Vagina (tissue), 2 donors: ENCODE measurements at places on chromosomes 2 and 18. TPM values are rescaled to one million over a fixed set of nuclear protein-coding genes. Genes with fewer than 3 reads are reported as not detected.

- DNase-seq, result no peak
- H3K27me3 ChIP-seq, result no peaks in the 10 kb centered on the region
- no peak overlapping the region for H3K4me3 ChIP-seq
- no peak overlapping the region for H3K27ac ChIP-seq
- no peaks in the 10 kb centered on the region for H3K36me3 ChIP-seq
These were observed 5.2 kb upstream of the NCAPH start for GRCh38 chr2:96330407-96330806.

- no peak overlapping the region for H3K27ac ChIP-seq
- H3K4me1 ChIP-seq, result peaks cover 35% of the 10 kb centered on the region
- no peaks in the 10 kb centered on the region for H3K27me3 ChIP-seq
- no peak for DNase-seq
- no peak overlapping the region for H3K4me3 ChIP-seq
These were observed 40.4 kb downstream of the LDLRAD4 start for GRCh38 chr18:13258921-13259320.

GRCh38 chr2:126849991-126850535 is 48.6 kb upstream of the TEX51 start:
- no peaks in the 10 kb centered on the region for H3K4me1 ChIP-seq
- DNase-seq, result peak; percentile 49
- H3K36me3 ChIP-seq, result no peaks in the 10 kb centered on the region

DNA sequence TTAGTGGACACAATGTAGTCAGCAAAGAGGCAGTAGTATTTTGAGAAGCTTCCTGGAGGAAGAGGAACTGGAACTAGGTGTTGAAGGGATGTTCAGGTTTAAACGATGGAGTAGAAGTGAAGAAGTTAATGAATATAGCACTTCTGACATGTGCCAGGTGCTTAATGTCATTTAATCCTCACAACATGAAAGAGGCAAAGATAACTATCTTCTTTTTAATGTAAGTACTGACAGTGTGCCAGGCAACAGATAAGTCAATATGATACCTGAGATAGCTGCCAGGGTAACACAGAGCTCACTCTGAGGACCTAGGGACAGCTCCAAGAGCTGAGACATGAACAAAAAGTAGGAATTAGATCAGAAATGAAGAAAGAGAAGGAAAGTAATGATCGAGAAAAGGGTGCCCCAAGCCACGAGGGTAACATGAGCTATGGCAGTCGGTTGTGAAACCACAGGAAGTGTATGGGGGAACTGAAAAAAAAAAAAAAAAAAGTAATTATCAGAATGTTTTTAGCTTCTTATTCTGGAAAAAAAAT is 140.7 kb downstream of the RNF144A start:
- peaks cover 28% of the 10 kb centered on the region for H3K4me1 ChIP-seq
- no peak overlapping the region for H3K4me3 ChIP-seq
- no peaks in the 10 kb centered on the region for H3K27me3 ChIP-seq
- H3K27ac ChIP-seq, result no peak overlapping the region
- H3K36me3 ChIP-seq, result no peaks in the 10 kb centered on the region

- H3K27me3 ChIP-seq, result no peaks in the 10 kb centered on the region
- H3K36me3 ChIP-seq, result no peaks in the 10 kb centered on the region
- no peak for DNase-seq
- no peak overlapping the region for H3K27ac ChIP-seq
- no peak overlapping the region for H3K4me3 ChIP-seq
- no peaks in the 10 kb centered on the region for H3K4me1 ChIP-seq
These were observed 31.4 kb upstream of the HDAC4 start for GRCh38 chr2:239432174-239432573.

Gene ANKRD12
- total RNA-seq, result 53.5 TPM

Gene OR6B2
- not detected for total RNA-seq

DNA sequence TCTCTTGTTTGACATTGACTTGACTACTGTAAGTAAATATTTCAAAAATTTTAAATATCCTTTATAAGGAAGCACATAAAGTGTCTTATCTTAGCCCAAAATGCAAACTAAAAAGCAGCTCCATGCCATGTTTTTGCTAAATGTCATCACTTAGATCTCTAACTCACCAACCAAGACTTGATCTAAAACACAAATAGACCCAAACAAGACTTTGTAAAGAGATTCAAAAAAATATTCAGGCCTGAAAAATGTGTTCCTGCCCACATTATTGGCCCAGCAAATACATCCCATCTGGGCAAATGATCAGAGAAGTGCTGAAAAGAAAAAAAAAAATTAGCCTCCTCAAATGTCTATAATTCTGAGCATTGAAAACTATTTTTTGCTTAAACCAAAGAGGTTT is 187.6 kb downstream of the MREG start:
- H3K36me3 ChIP-seq, result no peaks in the 10 kb centered on the region
- no peak overlapping the region for H3K4me3 ChIP-seq
- no peaks in the 10 kb centered on the region for H3K4me1 ChIP-seq
- no peak overlapping the region for H3K27ac ChIP-seq
- no peak for DNase-seq

GRCh38 chr2:173654161-173654895 is 299.7 kb downstream of the CDCA7 start:
- H3K4me3 ChIP-seq, result no peak overlapping the region
- H3K27ac ChIP-seq, result peak overlapping the region; percentile 68
- no peak for DNase-seq
- no peaks in the 10 kb centered on the region for H3K27me3 ChIP-seq
- H3K36me3 ChIP-seq, result no peaks in the 10 kb centered on the region

Gene CSRNP3
- 2.7 TPM for total RNA-seq

- H3K36me3 ChIP-seq, result no peaks in the 10 kb centered on the region
- no peak overlapping the region for H3K4me3 ChIP-seq
- no peak for DNase-seq
- H3K27me3 ChIP-seq, result no peaks in the 10 kb centered on the region
- H3K4me1 ChIP-seq, result no peaks in the 10 kb centered on the region
- no peak overlapping the region for H3K27ac ChIP-seq
These were observed 35.5 kb upstream of the TTR start for GRCh38 chr18:31555971-31556747.

DNA sequence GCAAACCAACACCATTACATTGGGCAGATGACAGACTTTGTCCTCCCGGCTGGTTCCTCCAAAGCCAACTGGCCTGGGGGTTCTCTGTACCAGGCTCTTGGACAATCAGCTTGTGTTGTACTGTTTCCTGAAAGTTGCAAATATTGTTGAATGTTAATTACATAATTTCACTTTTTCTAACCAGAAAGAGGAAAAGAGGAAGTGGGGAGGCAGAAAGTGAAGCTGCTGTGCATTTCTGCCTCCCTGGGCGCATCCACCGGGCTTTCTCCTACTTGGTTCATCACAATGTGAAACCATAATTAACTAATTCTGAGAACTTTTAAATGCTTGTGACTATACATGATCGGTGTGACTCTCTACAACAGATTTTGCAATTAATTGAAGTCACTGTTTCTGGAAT is 10.1 kb downstream of the TWIST2 start:
- no peaks in the 10 kb centered on the region for H3K36me3 ChIP-seq
- no peak overlapping the region for H3K4me3 ChIP-seq
- H3K27ac ChIP-seq, result peak overlapping the region; percentile 94
- H3K27me3 ChIP-seq, result no peaks in the 10 kb centered on the region
- DNase-seq, result no peak

Gene L3MBTL4
- total RNA-seq, result 9.6 TPM

- H3K4me1 ChIP-seq, result no peaks in the 10 kb centered on the region
- H3K27me3 ChIP-seq, result no peaks in the 10 kb centered on the region
- DNase-seq, result no peak
- H3K27ac ChIP-seq, result no peak overlapping the region
- H3K4me3 ChIP-seq, result no peak overlapping the region
These were observed 60.7 kb downstream of the CCDC85A start for GRCh38 chr2:56244506-56244905.

DNA sequence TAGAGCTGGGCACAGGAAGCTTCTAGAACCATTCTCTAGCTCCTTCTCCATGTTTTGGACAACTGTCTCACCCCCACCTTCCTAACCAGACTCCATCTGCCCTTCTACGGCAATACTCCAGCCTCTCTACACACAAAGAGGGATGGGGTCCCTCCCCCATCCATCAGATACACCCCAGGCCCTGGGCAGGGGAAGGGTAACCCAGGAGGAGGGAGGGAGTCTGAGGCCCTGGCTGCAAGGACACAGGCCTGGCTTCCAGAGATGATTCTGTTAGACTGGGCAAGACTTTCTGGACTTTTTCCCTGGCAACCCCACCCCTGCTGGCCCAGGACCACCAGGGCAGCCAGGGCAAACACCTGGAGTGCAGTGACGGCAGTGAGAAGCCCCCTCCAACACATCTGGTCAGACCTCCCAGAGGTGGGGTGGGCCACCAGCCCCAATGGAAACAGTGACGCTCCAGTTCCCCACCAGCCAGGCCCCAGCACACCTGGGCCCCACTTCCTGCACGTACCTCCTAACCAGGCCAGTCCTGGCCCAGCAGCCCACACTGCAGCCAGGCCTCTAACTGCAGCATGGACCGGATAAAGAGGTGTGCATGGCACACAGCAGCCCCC is 6.5 kb downstream of the CYP26B1 start:
- peak; percentile 80 for DNase-seq
- H3K36me3 ChIP-seq, result no peaks in the 10 kb centered on the region
- peaks cover 12% of the 10 kb centered on the region for H3K27me3 ChIP-seq
- H3K4me1 ChIP-seq, result peaks cover 51% of the 10 kb centered on the region
- no peak overlapping the region for H3K4me3 ChIP-seq

DNA sequence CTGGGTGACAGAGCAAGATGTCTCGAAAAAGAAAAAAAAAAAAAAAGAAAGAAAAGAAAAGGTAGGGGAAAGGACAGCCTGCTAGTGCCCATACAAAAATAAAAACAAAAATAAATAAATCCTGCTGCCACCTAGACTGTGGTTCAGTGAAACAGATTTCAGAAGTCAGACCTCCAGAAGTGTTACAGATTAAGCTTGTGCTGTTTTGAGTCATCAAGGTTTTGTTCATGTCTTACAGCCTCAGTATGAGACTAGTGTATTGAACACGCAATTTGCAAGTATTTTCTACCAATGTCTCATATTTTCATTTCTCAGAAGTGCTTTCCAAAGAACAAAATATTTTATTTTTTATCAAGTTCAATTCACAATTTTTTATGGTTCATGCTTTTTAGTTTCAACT is 720.4 kb upstream of the GYPC start:
- H3K4me3 ChIP-seq, result no peak overlapping the region
- no peaks in the 10 kb centered on the region for H3K4me1 ChIP-seq
- no peaks in the 10 kb centered on the region for H3K27me3 ChIP-seq
- H3K27ac ChIP-seq, result no peak overlapping the region
- H3K36me3 ChIP-seq, result no peaks in the 10 kb centered on the region

Gene DTNA
- 18.4 TPM for total RNA-seq

Gene POTEJ
- total RNA-seq, result not detected

- H3K36me3 ChIP-seq, result no peaks in the 10 kb centered on the region
- no peak for DNase-seq
- no peaks in the 10 kb centered on the region for H3K4me1 ChIP-seq
- no peak overlapping the region for H3K4me3 ChIP-seq
- no peak overlapping the region for H3K27ac ChIP-seq
These were observed 241.0 kb upstream of the ACVR2A start for GRCh38 chr2:147603876-147604275.

- no peak overlapping the region for H3K27ac ChIP-seq
- H3K4me1 ChIP-seq, result peaks cover 16% of the 10 kb centered on the region
- peak overlapping the region; percentile 16 for H3K4me3 ChIP-seq
- H3K27me3 ChIP-seq, result no peaks in the 10 kb centered on the region
These were observed 1.2 kb downstream of the CDH20 start for GRCh38 chr18:61334491-61334850.

DNA sequence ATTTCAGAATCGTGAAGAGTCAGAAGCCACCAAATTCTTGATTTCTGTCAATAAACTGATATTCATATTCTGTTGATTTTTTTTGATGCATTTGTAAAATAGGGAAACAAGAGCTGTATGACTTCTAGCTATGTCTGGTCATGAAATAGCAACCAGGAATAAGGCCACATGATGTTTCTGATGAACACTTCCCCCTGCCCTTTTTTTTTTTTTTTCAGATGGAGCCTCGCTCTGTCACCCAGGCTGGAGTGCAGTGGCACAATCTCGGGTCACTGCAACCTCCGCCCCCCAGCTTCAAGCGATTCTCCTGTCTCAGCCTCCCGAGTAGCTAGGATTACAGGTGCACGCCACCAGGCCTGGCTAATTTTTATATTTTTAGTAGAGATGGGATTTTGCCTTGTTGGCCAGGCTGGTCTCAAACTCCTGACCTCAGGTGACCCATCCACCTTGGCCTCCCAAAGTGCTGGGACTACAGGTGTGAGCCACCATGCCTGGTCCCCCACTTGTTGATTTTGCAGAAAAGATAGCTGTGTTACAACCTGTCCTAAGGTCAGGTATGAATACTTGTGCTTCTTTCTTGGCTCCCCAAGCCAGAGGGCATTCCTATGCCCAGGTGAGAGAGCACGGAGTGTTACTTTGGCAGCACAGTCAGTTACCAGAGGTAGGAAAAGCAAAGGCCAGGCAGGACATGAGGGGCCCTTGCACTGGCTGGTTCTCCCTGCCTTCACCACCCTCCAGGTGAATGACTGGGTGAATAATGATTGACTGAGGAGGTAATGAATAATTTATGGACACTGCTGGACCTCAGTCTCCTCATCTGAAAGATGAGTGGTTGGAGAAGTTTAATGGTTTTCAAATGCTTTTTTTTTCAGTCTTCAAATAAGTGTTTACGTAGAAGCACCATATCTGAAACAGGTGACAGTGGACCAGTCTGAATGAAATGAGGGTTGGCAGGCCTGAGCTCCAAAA is 39.6 kb downstream of the PAX8 start:
- no peaks in the 10 kb centered on the region for H3K27me3 ChIP-seq
- H3K36me3 ChIP-seq, result no peaks in the 10 kb centered on the region
- no peak for DNase-seq
- H3K27ac ChIP-seq, result peak overlapping the region; percentile 86
- H3K4me3 ChIP-seq, result no peak overlapping the region

DNA sequence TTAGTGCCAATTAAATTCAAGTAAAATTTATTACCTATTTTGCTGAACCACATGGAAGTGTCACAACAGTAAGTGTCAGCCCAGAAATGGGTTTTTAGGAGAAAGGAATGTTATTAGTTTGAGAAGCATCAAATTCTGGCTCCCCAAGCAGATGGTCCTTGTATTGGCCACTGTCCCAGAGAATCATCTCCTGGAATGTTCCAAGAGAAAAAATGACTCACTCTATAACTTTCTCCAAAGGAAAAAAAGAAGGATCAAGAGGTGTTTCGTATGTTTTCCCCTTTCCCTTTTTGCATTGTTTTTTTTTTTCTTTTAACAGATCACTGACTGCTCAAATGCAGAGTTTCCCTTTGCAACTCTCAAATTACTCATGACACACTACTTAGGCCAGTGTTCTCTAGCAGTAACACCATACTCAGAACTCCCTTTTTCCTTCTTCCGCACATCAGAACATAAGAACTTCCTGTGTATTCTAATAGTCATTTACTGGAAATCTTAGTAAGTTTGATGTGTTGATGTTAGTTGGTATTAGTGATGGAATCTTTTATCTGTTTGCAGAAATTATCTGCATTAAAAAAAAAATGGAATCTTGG is 390.3 kb downstream of the GPD2 start:
- no peak for DNase-seq
- H3K27ac ChIP-seq, result peak overlapping the region; percentile 35
- no peaks in the 10 kb centered on the region for H3K36me3 ChIP-seq
- no peaks in the 10 kb centered on the region for H3K27me3 ChIP-seq
- no peaks in the 10 kb centered on the region for H3K4me1 ChIP-seq

Gene RAMP1
- 120 TPM for total RNA-seq

Gene TGFA
- 27.7 TPM for total RNA-seq

Gene COL5A2
- 33.1 TPM for total RNA-seq

GRCh38 chr18:36759167-36759776 is 69.5 kb downstream of the TPGS2 start:
- no peak overlapping the region for H3K4me3 ChIP-seq
- no peaks in the 10 kb centered on the region for H3K36me3 ChIP-seq

GRCh38 chr2:27018142-27018541 is 14.6 kb upstream of the TMEM214 start:
- H3K27me3 ChIP-seq, result no peaks in the 10 kb centered on the region
- peaks cover 31% of the 10 kb centered on the region for H3K4me1 ChIP-seq
- no peak for DNase-seq

Gene ITGB6
- 17.2 TPM for total RNA-seq

Gene DCDC2C
- total RNA-seq, result not detected
